ENCODE measurements at places on chromosomes 12 and 14.

GRCh38 chr12:19326102-19326501 is 113.2 kb upstream of the AEBP2 start:
- no peak for DNase-seq

GRCh38 chr12:99810718-99811593 is 163.4 kb downstream of the GARIN6 start:
- peak; percentile 15 for DNase-seq

- no peak for DNase-seq
Measured at GRCh38 chr12:15322164-15323061, at the start of gene PTPRO. Gene PTPRO (plus strand): TSS chr12:15322508.

DNA sequence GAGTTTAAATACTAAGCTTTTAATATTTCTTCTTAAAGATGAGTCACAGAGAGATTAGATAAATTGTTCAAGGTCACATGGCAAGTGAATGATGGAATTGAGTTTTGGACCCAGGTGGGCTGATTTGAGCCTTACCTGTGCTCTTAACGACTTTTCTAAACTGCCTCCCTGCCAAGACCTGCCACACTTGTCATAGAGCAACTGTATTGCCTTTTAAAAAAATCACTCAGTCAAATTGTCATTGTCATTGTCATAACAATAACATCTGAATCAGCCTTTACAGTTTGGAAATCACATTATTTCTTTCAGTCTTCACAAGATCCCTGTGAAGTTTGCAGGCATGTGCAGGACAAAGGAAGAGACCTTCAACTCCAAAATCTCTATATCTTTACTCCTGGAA is 25.7 kb downstream of the SLC4A8 start:
- DNase-seq = no peak

DNA sequence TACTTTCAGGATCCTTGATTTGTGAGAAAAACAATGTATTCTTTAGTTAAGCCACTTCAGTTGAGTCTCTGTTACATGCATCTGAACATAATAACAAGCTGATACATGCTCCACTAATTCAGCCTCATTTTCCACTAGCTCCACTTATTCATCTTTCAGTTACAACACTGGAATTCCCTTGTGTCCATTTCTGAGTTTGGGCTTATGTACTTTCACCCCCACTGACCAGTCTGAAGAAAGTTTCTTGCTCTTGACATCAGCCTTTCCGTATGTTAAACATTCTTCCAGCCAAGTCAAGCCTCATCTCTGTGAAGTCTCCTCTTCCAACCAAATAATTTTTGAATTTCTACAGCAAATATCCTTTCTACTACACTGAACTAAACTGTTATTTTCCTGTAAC is 592.5 kb upstream of the NOVA1 start:
- no peak for DNase-seq

GRCh38 chr14:93951635-93952540 is 24.5 kb downstream of the ASB2 start:
- DNase-seq = no peak

DNA sequence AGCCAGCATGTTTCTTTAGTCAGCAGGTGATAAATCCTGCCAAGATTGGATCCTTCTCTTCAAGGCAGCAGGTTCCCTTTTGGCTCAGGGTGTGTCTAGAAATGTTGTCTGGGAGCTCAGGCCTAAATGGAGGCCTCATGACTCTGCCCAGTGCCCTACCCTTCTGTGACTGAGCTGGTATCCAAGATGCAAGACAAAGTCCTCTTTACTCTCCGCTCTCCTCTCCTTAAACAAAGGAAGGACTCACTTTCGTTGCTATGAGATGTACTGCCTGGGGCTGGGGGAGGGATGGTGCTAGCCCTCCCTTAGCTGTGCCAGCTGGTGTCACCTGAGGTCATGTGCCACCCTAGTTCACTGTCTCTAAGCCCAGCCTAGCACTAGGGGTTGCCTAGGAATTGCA is 13.8 kb upstream of the TMPRSS12 start:
- DNase-seq = no peak

GRCh38 chr14:64628940-64629408 is 75.2 kb upstream of the PLEKHG3 start:
- no peak for DNase-seq

- no peak for DNase-seq
Measured at GRCh38 chr14:68016255-68016914, 196.8 kb downstream of the RAD51B start.

DNA sequence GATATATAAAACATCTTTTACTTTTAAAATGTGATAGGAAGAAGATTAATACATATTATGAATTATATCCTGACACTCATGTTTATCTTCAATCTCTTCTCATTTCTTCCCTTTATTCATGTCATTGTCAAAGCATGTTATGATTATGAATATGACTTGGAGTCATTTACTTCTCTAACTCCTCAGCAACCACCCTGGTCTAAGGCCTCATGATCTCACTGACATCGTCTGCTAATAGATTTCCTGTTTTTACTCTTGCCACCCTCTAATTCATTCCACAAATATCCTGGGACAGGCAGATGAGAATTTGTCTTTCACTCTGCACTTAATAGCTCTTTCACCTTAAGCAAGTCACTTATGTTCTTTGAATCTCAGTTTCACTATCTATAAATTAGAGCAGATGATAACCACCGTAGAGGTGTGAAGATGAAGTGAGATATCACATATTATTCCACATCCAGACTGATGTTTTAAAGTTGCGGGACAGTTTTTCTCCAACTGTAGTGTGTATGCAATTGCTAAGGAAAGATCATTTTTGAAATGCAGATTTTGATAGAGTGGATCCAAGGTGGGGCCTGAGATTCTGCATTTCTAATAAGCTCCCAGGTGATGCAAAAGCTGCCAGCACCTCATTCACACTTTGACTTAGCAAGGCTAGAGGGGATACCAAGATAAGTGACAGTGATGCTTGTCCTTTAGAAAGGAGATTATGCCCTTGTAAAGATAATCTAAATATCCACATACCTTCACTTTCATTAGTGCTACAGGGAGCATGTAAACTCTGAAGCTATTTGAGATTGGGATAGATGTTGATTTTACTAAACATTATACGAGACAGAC is 3.3 kb upstream of the IAPP start:
- DNase-seq = no peak

DNA sequence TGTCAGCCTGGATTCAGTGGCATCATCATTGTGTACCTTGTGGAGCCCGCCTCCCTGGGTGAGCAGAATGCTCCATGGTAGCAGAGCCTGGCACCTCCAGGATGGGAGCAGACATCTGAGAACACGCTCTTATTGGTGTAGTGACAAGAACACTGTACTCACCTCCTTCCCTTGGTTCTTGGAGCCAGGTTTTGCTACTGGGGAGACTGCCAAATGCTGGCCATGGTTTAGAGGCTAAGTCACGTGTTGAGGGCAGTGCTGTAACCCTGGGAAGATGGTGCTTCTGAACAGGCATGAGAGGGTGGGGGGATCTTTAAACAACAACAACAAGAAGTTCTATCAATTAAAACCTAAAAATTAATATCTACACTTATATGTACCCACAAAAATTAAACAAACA is 47.6 kb upstream of the ASPG start:
- DNase-seq = no peak

DNA sequence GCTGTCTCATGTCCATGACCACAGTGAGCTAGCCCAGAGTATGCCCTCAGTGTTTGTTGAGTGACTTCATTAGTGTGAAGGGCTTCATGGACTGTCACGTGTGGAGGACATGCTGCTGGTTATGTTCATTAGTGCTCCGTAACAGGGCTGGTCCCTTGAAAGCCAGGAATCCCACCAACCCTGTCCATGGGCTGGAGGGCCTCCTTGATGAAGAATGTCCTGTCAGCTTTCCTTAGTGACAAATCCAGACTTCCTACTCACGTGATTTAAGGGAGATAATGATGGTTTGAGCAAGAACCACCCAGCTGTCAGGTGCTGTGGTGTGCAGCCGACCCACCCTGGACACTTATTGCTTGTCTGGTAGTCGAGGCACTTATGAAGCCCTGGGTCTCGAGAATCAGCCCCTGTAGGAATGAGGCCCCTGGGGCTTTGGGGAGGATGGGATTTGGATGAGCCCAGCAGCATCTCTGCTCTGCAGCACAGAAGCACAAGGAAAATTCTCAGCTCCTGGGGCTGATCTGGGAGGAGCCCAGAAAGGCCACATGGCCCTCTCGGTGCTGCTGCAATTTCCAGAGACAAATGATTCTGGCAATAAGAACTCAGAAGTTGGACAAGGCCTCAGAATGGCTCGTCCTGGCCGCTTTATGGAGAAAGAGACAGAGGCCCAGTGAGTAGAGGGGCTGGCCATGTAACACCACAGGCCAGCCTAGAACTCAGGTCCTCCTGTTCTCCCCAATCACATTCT is 37.2 kb upstream of the FAM181A start:
- no peak for DNase-seq

GRCh38 chr12:24838531-24838950 is 110.4 kb downstream of the BCAT1 start:
- no peak for DNase-seq

GRCh38 chr12:5461966-5462365 is 30.1 kb downstream of the NTF3 start:
- DNase-seq = no peak

DNA sequence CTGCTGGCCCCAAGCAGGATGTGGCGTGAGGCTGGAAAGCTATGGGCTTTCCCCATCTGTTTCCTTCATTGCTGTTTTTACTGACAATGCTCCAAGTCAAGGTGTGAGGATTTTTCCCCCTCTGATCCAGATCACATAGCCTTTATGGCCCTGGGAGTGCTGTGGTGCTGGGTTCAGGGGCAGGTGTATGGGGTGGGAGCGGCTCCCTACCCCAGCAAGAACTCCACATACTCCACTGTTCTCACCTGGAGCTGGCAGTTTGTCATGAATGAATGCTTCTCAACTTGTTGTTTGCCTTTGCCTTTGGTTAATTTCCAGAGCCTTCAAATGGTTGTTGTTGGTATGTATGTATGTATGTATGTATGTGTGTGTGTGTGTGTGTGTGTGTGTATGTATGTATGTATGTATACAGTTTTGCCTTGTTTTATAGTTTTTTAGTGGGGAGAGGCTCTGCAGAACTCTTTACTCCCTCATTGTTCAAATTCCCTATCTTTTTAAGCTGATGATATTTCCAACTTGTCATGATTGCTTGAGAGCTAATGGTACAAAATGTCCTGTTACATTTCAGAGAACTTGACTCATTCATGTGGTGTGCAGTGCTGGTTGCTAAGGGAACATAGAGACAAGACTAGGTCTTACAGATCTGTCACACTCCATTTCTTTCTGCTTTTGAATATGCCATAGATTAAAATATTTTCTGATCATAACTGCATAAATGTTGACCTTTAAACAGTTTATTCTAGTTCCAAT is 36.6 kb upstream of the ASPG start:
- DNase-seq = no peak

- no peak for DNase-seq
Measured at GRCh38 chr12:55629058-55629841, 7.4 kb upstream of the OR10P1 start.

DNA sequence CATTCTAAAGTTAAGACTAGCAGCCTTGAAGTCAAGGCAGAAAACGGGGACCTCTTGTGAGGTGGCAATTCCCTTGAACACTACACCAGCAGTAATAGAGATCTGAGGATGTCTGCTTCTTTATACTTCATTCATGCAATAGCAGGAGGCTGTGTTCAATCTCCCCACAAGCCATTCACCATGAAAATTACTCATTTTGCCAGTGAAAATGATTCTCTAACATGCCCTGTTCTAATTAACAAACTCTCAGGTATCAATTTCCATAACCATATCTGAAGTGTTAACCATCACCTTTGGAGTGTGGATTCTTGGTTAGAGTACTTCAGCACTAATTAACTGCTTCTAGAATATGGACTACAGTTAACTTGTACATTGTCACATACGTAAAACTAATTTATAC is 3.4 kb upstream of the GLIPR1 start:
- DNase-seq = no peak

- DNase-seq = no peak
Measured at GRCh38 chr12:80219345-80219744, 120.0 kb downstream of the OTOGL start.

- DNase-seq = no peak
Measured at GRCh38 chr14:105700622-105701288, 174.4 kb downstream of the TMEM121 start.

- DNase-seq = no peak
Measured at GRCh38 chr12:96456265-96456974, 33.0 kb upstream of the CFAP54 start.
